Left hindlimb (tissue), 1 donor: ENCODE measurements at places on chromosomes 5 and 9.

DNA sequence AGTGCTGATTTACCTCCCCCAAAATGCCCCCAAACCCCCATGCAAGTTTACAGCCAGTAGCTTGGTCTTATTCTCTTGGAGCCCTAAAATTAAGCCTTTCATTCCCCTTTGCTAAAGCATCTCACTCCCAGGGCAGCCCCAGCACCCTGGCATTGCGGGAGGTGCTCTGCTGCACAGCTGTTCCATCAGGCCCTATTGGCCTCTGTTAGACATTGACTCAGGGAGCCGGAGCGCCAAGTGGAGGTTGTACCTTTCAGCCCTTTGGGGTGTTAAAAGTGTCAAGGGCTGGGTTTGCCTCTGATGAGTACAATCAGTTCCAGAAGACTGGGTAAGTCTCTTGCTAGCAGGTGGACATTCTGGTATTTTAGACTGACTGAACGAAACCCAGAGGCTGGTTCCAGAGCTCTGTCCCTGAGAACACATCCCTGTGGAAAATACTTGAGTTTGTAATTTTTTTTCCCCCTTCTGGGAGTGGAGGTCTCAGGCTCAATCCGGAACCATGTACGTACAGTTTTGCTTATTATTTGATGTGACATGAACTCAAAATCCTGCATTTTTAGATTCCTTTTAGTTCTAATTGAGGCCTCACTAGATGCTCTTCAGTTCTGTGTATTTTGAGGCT lies 102.4 kb downstream of the UBE2R2 start:
- no peak for DNase-seq

DNA sequence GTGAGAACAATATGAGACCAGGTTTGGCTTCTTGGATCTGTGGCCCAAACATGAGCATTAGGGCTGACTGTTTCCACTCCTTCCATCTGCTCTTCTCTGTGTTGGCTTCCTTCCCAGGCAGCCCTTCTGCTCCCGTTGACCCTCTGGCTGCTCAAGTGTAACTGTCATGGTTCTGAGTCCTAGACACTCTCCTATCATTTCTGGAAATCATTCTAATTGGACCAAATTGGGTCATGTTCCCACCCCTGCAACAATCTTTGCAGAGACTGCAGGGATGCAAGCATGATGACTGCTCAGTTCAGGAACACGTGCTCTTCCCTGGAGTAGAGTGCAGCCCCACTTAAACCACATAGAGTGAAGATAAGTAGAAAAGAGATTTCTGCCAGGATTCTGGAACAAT lies 741.4 kb downstream of the TAF11L14 start:
- no peak for DNase-seq

DNA sequence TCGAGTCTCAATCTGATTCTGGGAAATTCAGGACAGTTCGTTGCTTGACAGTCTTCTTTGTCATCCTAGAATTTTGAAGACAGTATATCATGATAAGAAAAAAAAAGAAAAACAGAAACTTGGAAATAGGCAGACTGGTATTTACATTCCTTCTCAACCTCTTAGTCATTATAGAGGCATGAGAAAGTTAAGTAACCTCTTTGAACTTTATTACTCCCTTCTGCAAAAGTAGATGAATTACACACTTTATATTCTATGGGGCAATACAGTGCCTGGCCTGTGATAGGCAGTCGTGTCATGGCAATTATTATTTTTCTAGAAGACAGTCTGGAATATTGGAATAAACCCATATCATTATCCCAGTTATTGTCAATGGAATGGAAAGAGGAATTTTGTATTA lies 828.9 kb downstream of the TLR4 start:
- DNase-seq = no peak

DNA sequence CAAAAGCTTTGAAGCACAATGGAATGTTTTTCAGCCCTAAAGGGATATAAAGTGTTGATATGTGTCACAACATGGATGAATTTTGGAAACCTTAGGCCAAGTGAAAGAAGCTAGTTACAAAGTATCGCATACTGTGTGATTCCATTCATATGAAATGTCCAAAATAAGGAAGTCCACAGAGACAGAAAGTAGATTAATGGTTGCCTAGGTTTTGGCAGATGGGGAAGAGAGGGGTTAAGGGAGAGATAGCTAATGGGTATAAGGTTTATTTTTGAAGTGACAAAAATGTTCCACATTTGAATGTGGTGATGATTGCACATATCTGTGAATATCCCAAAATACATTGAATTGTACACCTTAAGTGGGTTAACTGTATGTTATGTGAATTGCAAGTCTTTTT lies 57.5 kb upstream of the MCCC2 start:
- DNase-seq = no peak

DNA sequence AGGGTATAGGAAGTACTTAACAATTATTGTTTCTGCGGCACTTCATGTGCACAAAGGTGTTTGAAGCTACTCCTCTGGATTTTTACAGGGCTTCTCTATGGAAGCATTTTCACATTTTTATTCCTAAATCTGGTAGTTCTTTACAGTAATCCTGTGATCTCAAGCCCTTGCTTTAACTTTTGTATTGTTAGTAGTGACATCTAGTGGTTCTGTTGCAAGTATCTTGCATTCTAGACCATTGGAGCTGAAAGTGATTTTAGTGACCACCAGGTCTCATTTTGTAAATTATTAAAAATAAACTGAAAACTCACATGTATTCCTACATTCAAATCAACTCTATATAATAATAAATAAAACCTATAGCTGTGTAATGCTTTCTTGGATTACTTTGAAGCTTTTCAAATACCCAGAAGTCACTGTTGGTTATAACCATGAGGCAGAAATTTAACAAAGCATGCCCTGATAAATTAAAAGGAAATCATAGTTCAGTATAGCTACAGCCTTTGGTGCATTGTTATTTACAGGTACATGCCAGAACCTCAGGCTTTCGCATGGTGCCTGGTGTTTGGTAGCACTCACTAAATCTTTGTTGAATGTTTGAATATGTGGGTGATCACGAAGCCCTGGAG lies 18.9 kb downstream of the RPS23 start:
- DNase-seq = no peak

DNA sequence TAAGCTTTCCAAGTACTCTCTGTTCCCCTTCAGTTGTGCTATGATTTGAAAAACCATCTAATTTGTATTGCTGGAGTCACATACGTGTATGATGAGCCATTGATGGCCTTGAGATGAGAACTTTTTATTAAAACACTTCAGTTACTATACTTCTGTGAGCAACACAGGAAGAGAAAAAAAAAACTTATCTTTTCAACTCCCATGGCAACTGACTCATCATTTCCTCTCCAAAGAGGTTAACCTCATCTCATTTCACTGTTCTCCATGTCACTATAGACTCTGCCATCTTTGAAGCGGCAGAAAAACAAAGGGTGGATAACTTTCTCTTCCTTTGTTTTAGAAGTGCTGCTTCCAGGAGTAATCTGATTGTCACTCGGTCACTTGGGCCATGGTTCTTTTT lies 104.3 kb upstream of the PCSK1 start:
- no peak for DNase-seq
